ENCODE measurements at places on chromosomes 13 and 19.

- no peak for DNase-seq
These were observed 19.9 kb downstream of the TPT1 start for GRCh38 chr13:45320876-45321629.

- peak; percentile 82 for DNase-seq
These were observed 15.9 kb downstream of the ZNF787 start for GRCh38 chr19:56105090-56105701.

DNA sequence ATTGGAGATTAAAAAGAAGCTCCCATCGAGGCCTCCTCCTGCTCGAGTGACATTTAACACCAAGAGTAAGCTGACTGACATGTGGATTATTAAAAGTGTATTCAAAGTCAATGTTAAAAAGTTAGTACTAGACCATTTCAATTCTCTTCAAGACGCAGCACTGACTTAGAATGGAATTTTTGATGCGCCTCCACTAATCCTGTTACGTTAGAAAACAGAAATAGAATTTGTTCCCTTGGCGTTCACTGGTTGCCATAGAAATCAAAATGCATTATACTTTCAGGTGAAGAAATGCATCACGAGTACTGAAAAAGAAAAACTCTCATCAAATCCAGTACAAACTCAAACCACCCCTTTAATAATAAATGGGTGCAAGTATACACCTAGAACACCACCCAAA lies 42.2 kb downstream of the BRD4 start:
- DNase-seq = no peak

- DNase-seq = no peak
These were observed 235.9 kb downstream of the TSHZ3 start for GRCh38 chr19:31113293-31113692.

DNA sequence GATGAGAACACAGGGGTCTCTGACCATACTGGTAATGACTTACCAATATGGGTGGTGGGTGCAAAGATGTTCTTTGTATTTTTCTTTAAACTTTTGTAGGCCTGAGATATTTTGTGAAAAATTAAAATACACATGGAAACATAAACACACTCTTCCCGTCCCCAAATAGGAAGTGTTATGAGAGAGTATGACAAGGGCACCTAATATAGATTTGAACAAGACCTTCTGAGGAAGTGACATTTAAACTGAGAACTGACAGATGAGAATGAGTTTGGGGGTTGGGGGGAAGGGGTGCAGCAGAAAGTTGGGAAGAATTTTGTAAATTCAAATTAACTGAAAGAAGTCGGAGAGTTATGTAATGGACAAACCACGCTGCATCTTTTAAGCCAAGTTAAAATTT lies 224.2 kb downstream of the RGCC start:
- no peak for DNase-seq

DNA sequence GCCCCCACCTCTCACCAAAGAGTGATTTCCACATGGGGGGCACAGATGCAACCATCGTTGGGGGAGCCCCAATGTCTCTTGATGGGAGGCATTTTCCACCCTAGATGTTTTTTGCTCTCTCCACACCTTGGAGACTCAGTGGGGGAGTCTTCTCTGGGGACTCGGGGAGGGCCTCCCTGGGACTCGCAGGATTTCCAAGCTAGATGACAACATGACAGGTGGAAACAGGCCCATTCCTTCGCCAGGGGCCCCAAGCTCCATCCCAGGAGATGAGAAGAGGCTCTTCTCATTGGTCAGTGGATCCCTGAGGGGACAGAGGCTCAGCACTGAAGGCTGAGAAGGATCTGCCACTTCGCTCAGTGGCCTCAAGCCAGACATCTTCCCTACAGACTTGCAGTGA lies 12.7 kb upstream of the KIR2DL4 start:
- no peak for DNase-seq

GRCh38 chr13:97414392-97414791 lies 19.6 kb upstream of the RAP2A start:
- no peak for DNase-seq

DNA sequence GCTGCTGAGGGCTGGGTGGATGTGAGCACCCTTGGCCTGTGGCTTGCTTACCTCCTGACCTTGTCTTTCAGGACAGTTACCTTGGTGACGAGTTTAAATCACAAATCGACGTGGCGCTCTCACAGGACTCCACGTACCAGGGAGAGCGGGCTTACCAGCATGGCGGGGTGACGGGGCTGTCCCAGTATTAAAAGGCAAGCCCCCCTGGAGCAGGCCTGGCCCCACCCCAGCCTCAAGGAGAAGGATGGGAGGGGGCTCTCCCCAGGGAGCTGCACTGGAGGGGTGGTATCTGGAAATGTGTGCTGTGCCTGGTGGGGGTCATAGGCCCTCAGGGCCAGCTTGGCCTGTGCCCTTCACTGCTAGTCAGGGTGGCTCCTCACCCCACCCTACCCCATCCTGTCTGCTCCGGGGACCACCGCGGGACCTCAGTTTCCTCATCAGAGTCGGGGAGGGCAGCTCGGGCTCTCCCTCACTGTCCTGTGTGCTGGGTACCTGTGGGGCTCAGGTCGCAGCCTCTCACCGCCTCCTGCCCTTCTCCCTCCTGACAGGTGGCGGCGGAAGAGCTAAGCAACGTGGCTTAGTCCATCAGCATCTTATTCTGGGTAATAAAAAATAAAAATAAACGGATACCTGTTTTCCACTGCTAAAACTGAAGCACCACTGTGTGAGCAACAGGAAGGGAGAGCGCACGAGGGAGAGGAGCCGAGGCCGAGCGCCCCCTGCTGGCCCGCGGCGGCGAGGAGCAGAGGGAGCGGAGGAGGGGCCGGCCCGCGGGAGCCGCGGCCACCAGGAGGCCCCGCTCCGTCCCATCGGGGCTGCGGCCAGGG lies 29.8 kb downstream of the CERS1 start:
- no peak for DNase-seq

- no peak for DNase-seq
These were observed 7.7 kb upstream of the SLC25A15 start for GRCh38 chr13:40781717-40782116.

GRCh38 chr13:44263751-44264620 lies 109.6 kb upstream of the SERP2 start:
- DNase-seq = no peak

DNA sequence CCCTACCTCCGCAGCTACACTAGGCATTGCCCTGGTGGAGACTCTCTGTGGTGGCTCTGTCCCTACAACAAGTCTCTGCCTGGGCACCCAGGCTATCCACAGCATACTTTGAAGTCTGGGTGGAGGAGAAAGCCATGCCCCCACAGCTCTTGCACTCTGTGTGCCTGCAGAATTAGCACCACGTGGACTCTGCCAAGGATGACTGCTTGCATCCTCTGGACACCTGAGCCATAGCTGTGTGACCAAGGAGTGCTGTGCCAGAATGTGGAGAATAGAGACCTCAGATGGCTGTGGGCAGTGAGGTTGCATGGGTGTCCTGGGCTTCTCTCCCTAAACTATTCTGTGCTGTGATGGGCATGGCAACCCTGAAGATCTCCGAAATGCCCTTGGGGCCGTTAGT lies 21.2 kb upstream of the MCF2L start:
- no peak for DNase-seq

DNA sequence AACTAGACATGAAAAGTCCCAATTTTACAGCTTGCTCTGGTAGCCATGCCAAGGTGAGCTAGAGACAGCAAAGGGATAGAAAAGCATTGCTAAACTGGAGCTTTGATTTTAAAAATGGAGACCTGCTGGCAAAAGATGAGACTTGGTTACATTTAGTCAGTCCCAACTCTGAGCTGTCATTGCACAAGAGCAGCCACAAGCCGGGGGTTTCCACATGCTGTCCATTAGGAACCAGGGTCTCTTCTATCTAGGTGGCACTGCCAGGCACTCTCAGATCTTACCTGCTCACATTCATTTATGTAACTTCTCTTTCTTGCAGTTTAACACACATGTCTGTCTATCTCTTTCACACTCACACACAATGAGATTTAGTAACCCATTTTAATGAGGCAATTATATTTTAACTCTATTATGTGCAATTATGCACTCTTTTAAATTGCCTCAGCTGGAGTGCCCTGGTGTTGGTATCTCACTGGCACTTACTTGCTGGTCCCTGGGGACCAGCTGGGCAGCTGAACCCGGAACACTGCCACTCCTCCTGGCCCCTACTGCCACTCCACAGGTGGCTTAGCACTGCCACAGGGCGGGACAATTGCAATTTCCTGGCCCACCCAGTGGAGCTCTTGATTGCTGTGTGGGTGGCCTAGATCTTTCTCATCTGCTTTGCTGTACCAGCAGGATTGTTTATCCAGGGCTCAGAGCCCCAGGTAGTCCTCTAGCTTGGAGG lies 112.5 kb downstream of the COG6 start:
- peak; percentile 51 for DNase-seq

DNA sequence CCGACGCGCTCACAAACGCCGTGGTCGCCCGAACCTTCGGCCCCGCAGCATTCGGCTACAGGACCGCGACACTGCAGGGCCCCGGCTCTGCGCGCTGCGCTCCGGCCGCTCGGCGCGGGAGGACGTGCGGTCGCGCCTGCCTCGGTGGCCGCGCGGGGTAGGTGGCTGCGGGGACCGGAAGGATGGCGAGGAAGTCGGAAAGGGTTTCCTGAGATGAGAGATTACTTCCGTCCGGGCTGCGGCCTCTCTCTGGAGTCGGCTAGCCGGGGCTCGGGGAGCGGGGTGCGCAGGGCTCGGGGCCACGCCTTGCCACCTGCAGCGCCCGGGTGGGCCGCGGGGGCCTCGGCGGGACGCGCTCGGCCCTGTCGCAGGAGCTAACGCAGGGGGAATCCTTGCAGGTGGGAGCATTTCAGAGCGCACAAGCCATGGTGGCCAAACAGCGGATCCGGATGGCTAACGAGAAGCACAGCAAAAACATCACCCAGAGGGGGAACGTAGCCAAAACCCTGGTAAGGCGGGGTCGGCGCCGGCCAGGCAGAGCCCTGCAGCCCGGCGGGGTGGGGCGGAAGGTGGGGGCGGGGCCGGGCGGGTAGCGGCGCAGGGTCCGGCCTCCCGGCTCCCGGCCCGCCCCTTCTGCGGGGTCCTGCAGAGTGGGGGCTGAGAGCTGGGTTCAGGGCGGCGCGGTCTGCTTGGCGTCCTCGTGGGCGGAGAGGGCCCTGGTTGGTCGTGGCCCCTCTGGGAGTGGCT lies at the start of gene SERP2:
Gene SERP2, plus strand, starts transcription at position 224 of the 747 bp plus-strand sequence. Its CDS starts 202 bp downstream, at position 426.
- no peak for DNase-seq

GRCh38 chr19:39475748-39476147 lies 4.9 kb upstream of the TIMM50 start:
- DNase-seq = no peak

- DNase-seq = no peak
These were observed 6.5 kb downstream of the MAB21L1 start for GRCh38 chr13:35469806-35470525.

DNA sequence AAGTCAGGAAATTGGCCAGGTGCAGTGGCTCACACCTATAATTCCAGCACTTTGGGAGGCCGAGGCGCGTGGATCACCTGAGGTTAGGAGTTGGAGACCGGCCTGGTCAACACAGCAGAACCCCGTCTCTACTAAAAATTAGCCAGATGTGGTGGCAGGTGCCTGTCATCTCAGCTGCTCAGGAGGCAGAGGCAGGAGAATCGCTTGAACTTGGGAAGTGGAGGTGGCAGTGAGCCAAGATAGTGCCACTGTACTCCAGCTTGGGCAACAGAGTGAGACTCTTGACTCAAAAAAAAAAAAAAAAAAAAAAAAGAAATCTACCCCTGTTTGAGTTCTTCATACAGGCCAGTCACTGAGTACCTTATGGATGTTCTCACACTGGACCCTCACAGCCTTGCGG lies 42.0 kb downstream of the SLC15A1 start:
- peak; percentile 62 for DNase-seq

DNA sequence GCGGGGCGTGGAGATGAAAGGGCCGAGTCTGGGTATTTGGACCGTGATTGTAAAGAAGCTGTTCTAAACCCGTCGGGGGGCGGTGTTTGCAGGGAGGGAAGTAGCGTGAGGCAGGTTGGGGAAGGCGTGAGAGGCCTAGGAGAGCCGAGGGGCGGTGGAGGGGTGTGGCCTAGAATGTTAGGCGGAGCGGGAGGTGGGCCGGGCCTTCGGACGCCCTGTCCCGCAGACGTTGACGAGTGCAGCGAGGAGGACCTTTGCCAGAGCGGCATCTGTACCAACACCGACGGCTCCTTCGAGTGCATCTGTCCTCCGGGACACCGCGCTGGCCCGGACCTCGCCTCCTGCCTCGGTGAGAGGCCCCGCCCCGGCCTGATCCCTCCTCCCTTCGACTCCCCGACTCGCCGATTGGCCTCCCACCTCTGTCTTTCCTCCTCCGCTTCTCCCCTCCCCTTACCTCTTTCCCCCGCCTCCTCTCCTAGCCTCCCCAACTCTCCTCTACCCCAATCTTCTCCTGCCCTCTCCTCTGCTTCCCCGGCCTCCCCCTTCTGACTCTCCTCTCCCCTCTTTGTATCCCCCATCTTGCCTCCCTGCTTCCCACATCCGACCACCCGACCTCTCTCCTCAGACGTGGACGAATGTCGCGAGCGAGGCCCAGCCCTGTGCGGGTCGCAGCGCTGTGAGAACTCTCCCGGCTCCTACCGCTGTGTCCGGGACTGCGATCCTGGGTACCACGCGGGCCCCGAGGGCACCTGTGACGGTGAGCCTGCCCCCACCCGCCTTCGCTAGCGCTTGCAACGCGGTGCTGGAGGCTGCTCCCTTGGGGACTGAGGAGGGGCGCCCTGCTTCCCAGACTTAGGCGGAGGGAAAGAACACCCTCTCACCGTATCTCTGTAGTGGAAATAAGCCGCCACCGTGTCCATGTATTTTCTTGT lies 12.8 kb downstream of the LTBP4 start:
- DNase-seq = no peak

GRCh38 chr13:32114284-32114950 lies 82.8 kb downstream of the FRY start:
- DNase-seq = no peak

Data from DMS79 (cell line).